Colonic mucosa (tissue), 4 donors: ENCODE measurements at places on chromosomes 16 and 17. TPM values are rescaled to one million over a fixed set of nuclear protein-coding genes. Genes with fewer than 3 reads are reported as not detected.

The LIMD2 gene
- total RNA-seq = 5.6 TPM

The DLX3 gene
- not detected for total RNA-seq

The NAGS gene
- 5.2 TPM for total RNA-seq

The ABCC3 gene
- 187 TPM for total RNA-seq

The FBXL16 gene
- 2.0 TPM for total RNA-seq

The ZNF75A gene
- total RNA-seq = 20.5 TPM

The CTRB2 gene
- 29.1 TPM for total RNA-seq

The CLEC18A gene
- 0.32 TPM for total RNA-seq

The DOC2B gene
- 1.3 TPM for total RNA-seq

The PPP1R1B gene
- 350 TPM for total RNA-seq

The POLR2C gene
- total RNA-seq = 56.0 TPM

The ZSCAN10 gene
- total RNA-seq = 0.86 TPM

The HEATR9 gene
- not detected for total RNA-seq

The CACNG5 gene
- 0.19 TPM for total RNA-seq

The GRAPL gene
- total RNA-seq = 0.35 TPM

The FN3K gene
- 69.5 TPM for total RNA-seq

The SULT1A2 gene
- total RNA-seq = 12.6 TPM

The SMURF2 gene
- total RNA-seq = 10.6 TPM

The OMG gene
- not detected for total RNA-seq

The SDR42E2 gene
- total RNA-seq = not detected

The CD19 gene
- total RNA-seq = 0.74 TPM

The KRTAP3-2 gene
- not detected for total RNA-seq

The PTGES3L gene
- total RNA-seq = 2.4 TPM

The UTS2R gene
- total RNA-seq = not detected

The GAS2L2 gene
- total RNA-seq = not detected

The PSMC3IP gene
- total RNA-seq = 2.2 TPM

The CYBA gene
- total RNA-seq = 368 TPM

The TRIM25 gene
- total RNA-seq = 98.1 TPM

The CRYM gene
- 10.4 TPM for total RNA-seq

The C16orf54 gene
- 1.7 TPM for total RNA-seq

The EMP2 gene
- 113 TPM for total RNA-seq

The CTU2 gene
- total RNA-seq = 23.1 TPM

The RAB11FIP4 gene
- total RNA-seq = 41.5 TPM

The SPATA32 gene
- total RNA-seq = not detected

The HS3ST3A1 gene
- 0.48 TPM for total RNA-seq
